ENCODE measurements at places on chromosomes 12 and 14.

DNA sequence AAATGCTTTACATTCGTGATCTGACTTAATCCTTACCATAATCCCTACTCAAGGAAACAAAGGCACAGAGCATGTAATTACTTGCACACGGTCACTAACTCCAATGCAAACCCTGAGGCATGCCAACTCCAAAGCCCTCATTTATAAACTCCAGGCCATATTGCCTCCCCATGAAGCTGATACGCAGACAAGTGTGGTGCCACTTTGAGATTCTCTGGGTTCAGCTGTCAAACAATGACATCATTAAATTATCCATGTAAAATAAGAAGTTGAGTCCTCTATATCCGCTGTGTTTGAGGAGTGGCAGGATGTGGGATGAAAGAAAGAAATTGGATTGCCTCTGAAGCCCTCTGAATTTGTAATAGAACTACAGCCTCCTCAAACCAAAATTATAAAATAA lies 62.8 kb downstream of the ANO4 start:
- DNase-seq, result no peak

- no peak for DNase-seq
Observed at GRCh38 chr14:73393375-73393774, 65.0 kb downstream of the NUMB start.

GRCh38 chr14:85366226-85366625 lies 163.7 kb upstream of the FLRT2 start:
- DNase-seq, result no peak

GRCh38 chr14:104800771-104801519 lies at the start of gene ZBTB42:
ZBTB42 (plus strand) TSS chr14:104801101; CDS start chr14:104801198, 97 bp downstream.
- DNase-seq, result no peak

DNA sequence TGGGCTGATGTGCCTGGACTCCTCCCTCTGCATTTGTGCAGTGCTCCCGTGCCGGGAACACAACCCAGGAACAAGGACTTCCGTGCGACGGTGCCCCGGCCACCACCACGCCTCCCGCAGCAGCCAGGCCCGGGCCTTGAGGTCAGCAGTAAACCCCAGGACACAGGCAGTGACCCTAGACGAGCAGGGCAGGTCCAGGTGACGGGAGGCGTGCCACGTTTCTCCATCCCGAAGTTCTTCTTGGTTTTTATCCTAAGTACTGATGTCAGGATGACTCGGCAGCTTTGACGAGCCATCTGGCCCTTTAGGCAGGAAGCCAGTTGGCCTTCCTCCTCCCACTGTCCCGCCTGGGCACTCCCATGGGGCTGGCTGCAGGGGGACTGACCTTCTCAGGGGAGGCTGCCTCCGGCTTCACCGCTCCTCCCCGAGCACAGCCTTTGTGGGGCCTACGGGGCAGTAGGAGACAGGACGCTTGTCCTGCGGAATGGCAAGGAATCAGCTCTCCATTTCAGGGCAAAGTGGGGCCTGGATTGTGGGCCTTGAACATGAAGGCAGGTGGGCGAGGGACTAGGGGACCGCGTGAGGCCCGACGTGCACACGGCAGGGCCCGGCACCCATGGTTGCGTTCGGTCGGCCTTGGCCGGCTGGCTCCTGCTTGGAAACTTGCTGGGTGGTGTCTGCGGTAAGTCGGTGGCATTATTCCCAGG lies 94.1 kb downstream of the FBXL14 start:
- peak; percentile 56 for DNase-seq

DNA sequence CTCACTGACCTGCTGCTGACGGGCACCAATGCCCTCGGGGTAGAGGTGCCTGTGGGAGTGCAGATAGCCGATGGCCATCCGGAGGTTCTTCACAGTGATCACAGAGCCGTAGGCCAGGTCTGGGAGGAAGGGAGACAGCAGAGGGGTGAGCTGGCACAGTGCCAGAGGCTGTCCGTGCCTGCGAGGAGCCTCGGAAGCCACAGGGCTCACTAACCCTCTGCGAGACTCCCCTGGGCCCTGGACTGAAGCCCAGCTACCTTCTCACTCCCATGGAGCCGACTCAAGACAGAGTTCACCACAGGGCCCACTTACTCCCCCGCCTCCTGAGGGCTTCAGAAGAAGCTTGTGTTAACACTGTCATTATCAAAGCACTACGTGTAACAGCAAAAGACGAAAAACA lies 24.5 kb downstream of the POMT2 start:
- no peak for DNase-seq
